Stimulated activated CD8-positive, alpha-beta memory T cell treated with anti-CD3 and anti-CD28 coated beads, Interleukin-4, amount 100 ng/mL, for 4 hours (primary cell): ENCODE measurements at places on chromosomes 2 and 18.

DNA sequence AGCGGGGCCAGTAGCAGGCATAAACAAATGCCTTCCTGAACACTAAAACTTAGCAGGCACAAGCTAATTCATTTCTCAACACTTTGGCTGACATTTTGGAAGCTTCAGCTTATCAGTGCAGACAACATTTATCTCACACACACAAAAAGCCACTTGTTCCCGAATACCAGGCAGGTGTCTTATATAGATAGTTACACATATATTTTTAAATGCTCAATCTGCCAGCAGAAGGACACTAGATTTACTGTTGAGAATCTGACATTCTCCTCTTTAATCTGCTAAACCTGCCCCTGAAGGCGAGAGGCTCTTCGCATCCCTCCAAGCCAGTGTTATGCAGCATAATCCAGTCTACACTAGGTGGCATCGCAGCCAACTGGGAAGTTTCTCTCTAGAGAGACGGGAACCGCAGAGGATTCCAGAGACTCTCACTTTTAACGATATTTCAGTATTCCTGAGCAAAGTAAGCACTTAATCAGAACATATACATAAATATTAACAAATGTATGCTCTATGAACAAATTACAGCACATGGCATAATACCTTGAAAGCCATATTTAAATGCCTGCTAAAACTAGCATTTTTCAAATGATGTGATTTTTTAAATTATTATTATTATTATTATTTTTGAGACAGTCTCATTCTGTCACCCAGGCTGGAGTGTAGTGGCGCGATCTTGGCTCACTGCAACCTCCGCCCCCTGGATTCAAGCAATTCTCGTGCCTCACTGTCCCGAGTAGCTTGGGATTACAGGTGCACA, 90.2 kb upstream of the SCG2 start:
- no peak for DNase-seq

- DNase-seq: no peak
Measured at GRCh38 chr2:101256316-101256715, 3.6 kb downstream of the CNOT11 start.

DNA sequence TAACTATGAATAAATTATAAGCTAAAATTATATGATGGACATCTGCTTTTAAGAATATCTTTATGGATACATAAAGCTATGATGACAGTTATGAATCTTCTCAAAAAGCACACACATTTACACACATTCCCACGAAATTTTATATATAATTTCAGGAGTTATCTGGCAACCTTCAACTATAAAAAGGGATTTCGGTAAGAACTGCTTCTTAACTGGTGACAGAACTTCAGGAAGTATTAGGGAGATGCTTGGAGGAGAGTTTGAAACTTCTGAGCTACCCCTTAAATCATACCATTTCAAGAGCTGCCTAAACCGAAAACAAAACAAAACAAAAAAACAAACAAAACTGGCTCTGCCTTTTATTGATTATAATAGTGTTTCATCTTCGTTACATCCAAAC, 399.4 kb downstream of the ZEB2 start:
- no peak for DNase-seq

DNA sequence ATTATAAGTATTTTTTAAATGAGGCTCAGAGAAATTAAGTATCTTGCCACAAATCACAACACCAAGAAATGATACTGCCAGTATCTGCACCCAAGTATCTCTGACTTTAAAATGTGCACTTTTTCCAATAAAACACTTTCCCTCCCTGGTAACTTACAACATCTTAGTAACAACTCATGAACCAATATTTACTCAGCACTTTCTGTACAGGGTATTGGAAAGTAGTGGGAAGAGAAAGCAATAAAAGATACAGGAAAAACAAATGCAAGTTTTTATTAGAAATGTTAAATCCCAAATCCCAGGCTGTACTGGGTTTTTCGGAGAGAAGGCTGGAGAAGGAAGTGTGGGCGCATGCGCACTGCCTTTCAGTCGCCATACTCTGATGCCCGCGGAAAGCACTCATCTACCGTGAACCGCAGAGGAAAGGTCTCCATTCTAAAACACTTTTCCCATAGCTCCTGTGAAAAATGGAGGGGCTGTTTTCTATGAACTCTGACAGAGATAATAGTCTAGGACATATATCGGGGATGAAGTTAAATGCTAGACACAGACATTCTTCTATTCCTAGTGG, 52.1 kb downstream of the L3MBTL4 start:
- DNase-seq: no peak

- no peak for DNase-seq
Measured at GRCh38 chr2:46700435-46700834, 215.2 kb downstream of the MCFD2 start.

- no peak for DNase-seq
Measured at GRCh38 chr18:21980744-21981143, 188.6 kb upstream of the GATA6 start.

DNA sequence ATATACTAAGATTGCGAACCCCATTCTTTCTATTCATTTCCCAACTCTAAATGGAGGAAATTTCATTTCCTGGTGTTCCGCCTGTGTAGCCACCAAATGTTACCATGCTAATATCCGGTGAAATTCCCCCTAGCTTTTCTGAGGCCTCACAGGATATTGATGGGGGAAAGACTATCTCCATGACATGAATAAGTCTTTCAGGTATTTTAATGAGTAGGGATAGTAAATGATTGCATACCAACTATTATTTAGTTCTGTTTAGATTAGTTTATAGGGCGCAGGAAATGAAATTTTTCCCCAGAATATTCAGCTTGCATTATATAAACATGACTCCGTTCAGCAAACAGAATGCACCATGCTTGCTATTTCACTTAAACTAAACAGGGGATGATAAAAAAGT, 55.4 kb downstream of the COL5A2 start:
- DNase-seq: no peak

DNA sequence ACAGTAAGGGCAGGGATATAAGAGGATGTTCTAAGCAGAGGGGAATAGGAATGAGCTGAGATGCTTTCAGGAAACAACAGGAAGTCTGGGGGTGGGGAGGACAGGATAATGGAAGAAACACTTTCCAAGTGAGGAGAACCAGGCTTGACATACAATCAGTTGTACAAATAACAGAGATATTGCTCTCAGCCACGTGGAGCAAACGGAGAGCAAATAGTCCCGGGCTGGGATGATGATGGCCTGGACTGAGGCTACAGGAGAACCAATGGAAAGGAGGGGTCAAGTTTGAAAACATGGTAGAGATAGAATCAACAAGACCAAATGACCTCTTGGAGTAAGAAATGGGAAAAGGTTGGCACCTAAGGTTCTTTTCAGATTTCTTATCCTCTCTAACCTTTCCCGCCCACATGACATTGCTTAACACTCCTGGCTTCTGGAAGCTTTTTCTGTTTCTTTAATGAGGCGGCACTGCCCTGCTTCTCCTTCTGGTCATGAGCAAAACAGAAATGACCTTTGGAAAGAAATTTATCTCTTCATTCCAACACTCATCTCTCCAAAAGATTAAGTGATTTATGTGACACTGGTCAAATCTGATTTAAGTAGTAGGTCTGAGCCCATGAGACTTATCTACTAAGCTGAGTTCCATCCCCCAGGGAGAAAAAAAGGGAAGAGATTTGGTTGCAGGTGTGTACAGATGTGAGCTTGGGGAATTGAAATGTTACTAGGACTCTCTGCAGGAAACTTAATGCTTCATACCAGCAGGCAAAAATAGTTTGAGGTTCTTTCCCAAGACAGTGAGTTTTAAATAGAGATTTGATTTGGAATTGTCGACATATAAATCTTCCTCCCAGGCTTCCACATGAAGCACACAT, 442.9 kb upstream of the HNRNPA3 start:
- no peak for DNase-seq

GRCh38 chr2:184906709-184907108, 308.4 kb downstream of the ZNF804A start:
- DNase-seq: no peak

DNA sequence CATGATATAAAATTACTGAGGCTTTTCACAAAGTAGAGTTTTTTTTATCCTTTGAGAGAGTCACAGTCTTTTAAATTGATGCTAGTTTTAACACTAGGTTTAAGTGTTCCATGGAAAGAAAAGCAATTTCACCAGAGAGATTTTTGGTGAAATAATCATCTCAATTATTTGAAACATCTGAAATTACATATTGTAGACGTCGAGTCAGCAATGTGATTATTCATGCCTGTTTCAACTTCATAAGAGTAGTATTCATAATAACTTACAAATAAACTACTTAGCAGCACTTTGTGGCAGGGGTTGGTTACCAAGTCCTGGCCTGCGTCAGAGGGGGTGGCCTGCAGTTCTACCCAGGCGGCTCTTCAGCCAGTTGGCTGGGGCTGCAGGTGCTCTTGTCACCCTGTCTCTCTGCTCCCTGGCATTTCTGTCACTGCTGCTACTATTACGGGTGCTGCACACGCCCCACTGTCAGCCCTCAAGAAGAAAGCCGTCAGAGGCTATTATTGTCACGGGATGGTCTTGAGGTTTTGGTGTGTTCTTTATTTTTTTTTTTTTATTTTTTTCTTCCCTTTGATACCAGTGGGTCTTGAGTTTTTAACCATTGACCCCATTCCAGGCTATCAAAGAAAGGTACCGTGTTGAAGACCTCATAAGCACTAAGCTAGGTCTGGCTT, 50.4 kb downstream of the MALT1 start:
- DNase-seq: no peak

DNA sequence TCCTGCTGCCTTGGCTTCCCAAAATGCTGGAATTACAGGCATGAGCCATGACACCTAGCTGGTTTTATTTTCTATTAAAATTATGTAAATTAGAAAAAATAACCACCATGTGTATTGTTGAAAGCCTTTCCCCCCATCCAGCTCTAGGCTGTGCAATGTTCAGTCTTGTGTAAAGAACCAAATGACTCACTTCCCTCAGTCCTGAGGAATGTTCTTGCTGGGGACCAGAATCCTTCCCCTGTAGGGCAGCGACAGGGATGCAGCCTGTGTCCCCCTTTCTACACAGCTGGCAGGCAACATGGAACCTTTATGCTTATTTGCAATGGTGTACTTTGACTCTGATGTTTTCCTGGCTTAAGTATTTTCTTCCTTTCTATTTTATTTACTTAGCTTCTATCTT, 29.4 kb downstream of the AOX1 start:
- no peak for DNase-seq

DNA sequence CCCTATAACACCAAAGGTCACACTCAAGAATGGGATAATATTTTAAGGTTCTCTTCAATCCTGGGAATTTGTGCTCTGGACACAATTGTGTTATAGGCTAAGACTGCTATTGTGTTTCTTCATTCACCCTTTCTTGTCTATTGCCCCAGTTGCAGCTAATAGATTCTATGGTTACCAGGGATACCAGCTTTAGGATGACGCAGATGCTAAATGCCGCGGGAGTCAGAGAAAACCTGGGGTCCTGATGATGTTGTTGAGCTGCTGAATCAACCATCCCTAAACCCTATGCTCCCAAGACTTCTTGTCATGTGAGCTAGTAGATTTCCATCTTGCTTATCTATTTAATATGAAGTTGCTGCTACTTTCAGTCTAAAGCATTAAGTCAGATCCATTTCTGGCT, 5.4 kb downstream of the CRYGD start:
- no peak for DNase-seq

- DNase-seq: no peak
Measured at GRCh38 chr2:217743966-217744761, 258.6 kb downstream of the TNS1 start.

- DNase-seq: no peak
Measured at GRCh38 chr18:79386547-79386946, 9.2 kb upstream of the NFATC1 start.

GRCh38 chr2:187434342-187434785, 13.7 kb downstream of the CALCRL start:
- no peak for DNase-seq

DNA sequence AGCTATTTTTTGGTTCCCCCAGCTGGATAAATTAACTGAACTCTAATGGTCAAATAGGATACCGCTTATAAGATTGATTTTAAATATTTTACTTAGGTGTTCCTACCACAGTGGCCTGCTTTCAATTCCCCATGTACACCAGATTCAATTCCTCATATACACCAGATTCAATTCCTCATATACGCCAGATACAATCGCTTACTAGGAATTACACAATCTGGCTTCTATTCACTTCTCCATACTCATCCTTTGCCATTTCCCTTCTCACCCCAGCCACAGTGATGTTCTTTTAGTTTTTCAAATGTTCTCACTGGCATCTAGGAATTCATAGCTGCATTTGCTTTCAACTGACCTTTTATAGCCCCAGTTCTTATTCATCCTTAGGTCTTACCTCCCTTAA, 66.5 kb downstream of the SLC40A1 start:
- DNase-seq: no peak

DNA sequence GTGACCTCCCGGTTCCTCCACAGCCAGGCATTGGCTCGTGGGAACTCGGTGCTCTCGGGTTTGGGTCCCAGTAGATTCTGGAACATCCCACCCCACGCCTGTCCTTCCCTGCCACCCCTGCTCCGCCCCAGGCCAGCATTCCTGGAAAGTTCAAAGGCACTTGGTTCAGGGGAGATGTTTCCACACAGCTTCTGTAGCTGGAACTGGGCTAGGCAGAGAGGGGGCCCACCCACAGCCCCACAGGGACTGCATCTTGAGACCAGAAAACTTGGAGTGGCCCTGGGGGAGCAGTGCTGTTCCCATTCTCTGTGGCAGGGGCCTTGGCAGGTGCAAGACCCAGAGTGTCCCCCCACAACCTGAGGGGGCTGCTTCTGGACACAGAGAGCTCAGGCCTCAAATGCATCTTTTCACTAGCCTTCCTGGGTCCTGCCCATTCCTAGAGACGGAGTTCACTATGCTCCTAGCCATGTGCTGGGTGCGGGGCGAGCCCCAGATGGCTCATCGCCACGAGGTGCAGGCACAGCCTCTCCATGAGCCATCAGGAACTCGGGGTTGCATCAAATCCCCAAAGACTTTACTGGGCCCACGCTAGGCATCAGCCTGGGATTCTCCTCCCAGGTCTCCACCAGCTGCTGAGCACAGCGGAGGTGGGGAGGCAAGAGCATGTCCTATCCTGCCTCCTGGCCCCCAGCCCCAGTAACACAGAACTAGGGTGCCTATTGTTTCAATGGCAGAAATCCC, 68.7 kb downstream of the ZFP36L2 start:
- no peak for DNase-seq

GRCh38 chr18:62226047-62226446, 39.0 kb downstream of the RELCH start:
- DNase-seq: no peak

- no peak for DNase-seq
Measured at GRCh38 chr2:159094173-159094737, 125.8 kb downstream of the TANC1 start.

DNA sequence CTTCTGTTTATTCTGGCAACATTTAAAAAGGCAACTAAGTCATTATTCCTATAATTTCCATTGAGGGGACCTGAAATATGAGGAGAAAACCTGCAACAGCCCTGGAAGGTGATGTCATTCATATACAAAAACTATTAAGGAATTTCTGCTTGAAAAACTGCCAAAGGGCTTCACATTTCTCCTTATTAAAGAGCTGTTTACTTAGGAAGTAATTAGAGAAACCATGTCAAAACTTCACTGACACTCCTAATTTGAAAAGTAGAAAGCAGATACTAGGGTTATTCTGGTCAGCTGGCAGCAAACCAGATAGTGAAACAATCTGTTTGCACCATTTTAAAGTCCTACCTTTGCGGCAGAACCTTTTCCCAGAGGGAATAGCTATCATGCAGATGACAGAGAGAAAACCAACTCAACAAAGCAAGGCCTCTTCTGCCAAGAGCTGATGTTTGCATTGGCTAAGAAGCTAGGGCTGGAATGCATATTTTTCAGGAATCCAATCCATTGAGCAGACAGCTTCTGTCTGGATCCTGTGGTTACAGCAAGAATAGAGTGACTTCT, 592.2 kb upstream of the SYT4 start:
- DNase-seq: no peak

- DNase-seq: no peak
Measured at GRCh38 chr18:7064346-7064745, 53.3 kb downstream of the LAMA1 start.
